NCI-H510A treated with DMSO at 0.1 percent for 48 hours (cell line): ENCODE measurements at places on chromosomes 3 and 15.

- no peak for DNase-seq
These were observed 40.4 kb upstream of the PRICKLE2 start for GRCh38 chr3:64265646-64266045.

DNA sequence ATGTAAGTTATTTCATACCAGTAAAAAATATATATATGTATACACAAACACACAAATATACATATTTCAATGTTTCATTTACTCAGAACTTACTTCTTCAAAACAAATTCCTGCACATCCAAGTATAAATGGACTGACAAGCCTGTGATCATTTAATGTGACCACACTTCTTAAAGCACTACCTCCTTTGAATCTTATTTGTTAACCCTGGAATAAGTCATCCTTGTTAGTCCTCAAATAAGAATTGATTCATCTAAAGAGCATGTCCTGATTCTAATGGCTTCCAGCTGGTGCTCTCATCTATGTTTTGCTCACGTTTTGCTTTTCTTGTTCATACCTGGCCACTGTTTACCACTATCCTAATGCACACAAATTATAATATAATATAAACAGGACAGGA is 103.9 kb upstream of the UBP1 start:
- no peak for DNase-seq

GRCh38 chr3:147651107-147651778 is 242.1 kb downstream of the ZIC1 start:
- DNase-seq, result no peak

DNA sequence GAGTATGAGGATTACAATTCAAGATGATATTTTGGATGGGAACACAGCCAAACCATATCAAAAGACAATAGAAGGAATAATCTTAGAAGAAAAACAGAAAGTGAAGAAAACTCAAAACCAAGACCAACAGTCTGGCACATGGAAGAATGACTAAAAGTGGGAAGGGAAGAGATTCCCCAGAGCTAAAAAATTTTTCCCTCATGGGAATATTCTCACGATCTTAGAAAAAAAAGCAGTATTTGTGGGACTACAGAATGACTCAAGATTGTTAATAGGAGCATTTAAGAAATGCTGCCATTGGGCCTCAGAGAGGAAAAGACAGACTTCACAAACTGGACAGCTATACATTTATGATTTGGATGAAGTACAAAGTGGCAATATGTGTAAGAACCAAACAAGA is 18.3 kb downstream of the OSTN start:
- DNase-seq, result no peak

DNA sequence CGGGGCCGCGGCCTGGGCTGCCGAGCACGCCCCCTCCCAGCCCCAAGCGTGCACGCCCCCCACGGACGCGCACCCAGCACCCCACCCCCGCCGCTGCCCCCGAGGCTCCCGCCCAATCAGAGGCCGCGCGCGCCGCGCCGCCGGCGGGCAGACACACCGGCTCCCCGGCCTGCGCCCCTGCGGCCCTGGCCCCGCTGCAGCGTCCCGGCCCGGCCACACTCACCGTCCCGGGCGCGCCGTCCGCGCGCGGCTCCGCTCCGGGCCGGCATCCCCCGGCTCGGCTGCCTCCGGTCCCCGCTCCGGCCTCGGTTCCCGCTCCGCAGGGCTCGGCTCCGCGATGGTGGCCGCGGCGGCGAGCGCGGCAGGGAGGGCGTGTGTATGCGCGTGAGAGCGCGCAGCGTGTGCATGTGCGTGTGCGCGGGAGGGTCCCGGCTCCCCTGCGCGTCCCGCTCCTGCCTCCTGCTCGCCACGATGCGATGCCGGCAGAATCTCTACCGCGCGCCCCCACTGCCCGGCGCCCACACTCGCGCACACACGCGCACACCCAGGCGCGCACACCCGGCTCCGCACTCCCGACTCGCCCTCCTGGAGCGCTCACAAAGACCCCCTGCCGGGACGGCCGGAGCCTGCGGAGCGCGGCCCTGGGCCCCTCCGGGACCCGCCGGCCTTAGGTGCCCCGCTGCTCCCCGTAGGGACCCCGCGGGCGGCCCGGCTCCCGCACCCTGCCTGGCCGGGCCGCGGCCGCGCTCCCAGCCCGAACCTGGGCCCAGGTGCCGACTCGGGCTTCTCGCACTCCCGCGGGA is 186.5 kb upstream of the LINGO1 start:
- no peak for DNase-seq

GRCh38 chr15:77563623-77564156 is 69.0 kb downstream of the LINGO1 start:
- no peak for DNase-seq

GRCh38 chr3:188294823-188295487 is 141.0 kb downstream of the LPP start:
- peak; percentile 80 for DNase-seq
